ENCODE measurements at places on chromosomes 1 and 21.
A peak's percentile ranks its signal among the peaks of the same experiment; 100 is the strongest.

DNA sequence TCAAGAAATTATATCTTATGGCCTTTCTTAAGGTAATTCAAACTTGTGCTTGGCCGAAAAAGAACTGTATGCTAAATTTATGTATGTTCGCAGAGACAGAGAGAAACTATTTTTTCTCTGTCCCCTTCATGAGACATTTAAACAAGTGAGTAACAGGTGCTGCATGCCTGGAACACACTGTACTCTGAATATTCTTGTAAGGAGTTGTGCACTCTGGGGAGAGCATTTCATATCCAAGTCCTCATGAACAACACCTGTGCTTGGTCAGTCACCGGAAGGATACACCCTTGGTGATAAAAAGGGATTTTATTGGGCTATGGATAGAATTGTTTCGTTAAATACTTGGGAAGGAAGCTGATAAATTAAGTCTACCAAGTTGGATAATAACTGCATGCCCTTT, 220.8 kb upstream of the NRIP1 start:
- DNase-seq = no peak

GRCh38 chr1:225670806-225671733, 18.1 kb upstream of the ENAH start:
- DNase-seq = no peak

DNA sequence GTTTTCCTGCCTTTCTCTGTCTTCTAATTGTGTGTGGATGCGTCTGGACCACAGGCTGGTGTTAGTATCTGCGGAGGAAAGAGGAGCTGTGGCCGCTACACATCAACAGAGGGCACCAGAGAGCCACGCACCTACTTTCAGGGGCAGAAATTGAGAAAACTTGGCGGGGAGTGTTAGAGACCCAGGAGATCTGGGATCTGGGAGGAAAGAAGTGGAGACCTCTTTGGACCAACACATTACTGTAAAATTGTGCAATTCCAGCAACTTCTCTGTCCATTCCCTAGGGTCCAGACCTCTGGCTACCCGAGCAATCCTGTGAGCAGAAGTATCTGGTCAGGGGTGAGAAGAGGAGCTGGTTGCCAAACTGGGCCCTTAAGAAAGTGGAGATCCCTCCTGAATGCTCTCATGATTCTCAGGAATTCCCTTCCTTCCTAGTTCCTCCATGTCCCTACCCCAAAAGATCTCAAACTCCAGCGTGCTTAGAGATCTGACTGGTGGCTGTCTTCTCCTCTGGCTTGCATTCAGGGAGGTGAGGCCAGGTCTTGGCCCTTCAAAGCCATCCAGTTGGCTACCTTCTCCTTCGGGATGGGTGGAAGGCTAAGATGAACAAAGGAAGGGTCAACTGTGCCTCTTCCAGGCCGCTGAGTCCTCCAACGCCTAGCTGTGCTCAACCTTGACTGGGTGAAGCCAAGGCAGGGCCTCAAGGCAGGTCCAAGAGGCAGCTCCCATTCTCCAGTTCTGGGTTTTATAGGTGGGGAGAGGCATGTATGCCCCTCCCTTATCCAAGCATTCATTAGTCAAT, 1.2 kb upstream of the KIRREL1 start:
- DNase-seq = peak; percentile 89

DNA sequence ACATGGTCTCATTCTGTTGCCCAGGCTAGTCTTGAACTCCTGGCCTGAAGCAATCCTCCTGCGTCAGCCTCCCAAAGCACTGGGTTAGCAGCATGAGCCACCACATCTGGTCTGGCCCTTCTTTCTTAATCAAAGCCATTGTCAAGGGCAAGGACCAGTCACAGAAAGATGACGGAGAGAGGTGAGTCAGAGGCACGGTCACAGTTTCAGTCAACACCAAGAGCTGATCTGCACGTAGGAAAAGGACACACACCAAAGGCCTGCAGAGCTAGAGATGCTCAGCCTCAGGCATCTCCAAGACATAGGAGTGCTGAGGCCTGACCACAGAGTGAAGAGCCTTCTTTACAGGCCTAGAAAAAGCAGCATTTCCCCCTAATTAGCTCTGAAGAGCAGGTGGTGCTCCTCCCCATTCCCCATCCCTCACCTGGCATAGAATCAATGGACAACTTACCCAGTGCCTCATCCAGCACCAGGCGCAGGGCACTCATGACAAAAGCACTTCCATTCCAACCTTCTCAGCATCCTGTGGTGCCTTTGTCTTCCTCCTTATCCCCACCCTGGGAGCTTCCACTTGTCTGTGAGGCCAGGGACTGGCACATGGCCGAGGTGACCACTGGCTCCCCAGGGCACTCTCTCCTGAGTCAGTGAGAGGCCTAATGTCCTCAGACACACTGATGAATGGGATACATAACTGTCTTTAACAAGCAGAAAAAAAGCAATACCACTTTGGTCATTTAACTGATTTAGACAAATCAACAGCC, 139.8 kb downstream of the AJAP1 start:
- DNase-seq = peak; percentile 70

DNA sequence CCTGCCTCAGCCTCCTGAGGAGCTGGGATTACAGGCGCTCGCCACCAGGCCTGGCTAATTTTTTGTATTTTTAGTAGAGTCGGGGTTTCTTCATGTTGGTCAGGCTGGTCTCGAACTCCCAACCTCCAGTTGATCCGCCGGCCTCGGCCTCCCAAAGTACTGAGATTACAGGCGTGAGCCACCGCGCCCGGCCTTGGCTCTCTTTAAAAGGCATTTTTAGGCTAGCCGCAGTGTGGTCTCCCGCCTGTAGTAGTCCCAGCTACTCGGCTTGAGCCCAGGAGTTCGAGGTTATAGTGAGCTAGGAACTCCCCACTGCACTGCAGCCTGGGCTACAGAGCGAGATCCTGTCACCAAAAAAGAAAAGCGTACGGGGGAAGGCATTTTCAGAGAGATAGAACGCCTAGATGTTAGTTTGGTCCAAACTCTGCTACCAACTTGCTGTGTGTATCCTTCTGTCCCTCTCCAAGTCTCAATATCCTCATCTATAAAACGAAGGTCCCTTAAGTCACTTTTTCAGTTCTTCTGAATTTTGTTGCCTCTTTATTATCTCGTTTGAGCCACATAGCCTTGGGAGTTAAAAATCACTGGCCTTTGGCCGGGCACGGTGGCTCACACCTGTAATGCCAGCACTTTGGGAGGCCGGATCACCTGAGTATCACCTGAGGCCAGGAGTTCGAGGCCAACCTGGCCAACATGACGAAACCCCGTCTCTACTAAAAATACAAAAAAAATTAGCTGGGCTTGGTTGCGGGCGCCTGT, 734 bp downstream of the MED18 start:
- no peak for DNase-seq

- no peak for DNase-seq
Measured at GRCh38 chr1:94737124-94737998, 82.8 kb upstream of the SLC44A3 start.

GRCh38 chr1:115281143-115281542, 56.9 kb downstream of the NGF start:
- no peak for DNase-seq

DNA sequence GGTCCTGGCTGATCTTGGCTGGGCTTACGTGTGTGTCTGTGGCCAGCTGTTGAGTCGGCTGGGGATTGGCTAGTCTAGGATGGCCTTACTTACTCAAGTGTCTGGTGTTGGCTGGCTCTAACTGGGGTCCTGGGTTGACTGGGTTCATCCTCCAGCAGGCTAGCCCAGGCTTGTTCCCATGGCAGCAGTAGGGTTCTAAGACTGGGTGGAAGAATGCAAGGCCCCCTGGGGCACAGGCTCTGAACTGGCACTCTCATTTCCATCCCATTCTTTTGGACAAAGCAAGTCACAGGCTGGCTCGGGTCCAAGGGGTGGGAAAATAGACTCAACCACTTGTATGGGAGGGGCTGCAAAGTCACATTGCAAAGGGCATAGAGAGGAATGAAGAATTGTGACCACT, 7.9 kb upstream of the OPRD1 start:
- no peak for DNase-seq

DNA sequence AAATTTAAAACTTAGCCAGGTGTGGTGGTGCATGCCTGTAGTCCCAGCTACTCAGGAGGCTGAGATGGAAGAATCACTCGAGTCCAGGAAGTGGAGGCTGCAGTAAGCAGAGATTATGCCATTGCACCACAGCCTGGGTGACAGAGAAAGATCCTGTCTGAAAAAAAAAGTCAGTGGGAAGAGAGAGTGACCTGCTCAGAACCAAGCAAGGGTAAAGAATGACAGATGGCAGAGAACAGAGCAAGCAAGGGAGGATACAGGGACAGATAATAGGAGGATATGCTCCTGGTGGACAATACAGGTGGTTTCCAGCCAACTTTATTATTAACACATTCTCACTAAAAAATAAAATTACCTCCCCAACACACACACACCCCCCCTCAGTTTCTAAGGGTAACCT, 4.6 kb upstream of the TMEM51 start:
- DNase-seq = no peak

DNA sequence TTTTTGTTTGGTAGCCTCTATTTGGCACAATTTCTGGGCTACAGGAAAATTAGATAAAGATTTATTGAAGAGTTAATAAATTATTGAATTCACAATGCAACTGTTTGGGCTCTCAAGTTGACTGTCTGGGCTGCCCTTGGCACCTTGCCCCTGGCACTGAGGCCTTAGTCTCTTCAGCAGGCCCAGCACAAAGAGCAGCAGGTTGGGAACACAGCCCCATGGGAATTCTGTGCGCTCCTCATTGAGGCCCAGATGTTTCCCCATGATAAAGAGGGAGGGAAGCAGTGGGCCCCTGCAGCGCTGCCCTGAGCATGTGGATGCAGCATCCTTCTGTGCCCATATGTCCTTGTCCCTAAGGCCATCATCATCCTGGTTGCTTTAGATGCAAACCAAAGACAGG, 2.9 kb downstream of the CRNN start:
- DNase-seq = no peak

- DNase-seq = no peak
Measured at GRCh38 chr1:42186152-42186551, 21.6 kb upstream of the GUCA2A start.

DNA sequence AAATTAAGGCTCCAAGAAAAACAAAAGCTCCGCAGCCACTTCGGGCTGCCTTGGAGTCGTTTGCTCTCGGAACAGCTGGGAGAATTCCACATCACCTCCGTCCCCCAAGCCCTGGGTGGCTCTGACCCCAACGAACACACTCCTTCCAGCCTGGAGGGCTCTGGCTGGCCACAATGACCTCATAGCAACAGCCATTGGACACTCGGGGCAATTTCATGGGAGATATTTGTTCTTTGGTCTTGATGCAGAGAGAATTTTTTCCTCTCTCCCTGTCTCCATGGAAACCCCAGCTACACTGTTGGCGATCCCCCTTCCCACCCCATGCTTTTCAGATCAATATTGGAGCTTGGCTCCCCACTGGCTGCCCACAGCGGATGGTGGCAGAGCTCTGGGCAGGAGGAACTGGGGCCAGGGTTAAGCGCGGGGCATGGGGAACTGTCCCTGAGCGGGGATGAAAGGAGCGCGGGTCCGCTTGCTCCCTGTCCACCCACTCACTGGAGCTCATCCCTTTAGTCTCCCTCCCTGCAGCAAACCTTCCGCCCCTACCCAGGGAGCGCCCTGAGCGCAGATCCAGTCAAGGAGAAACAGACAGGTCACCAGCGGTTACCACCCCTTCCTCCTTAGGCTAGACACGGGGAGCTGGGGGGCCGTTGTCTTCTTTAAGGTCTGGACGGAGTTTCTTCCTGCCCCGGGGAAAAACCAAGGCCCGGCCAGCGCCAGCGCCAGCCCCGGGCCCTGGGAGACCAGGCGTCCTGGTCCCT, 1.2 kb downstream of the WNT4 start:
- no peak for DNase-seq

DNA sequence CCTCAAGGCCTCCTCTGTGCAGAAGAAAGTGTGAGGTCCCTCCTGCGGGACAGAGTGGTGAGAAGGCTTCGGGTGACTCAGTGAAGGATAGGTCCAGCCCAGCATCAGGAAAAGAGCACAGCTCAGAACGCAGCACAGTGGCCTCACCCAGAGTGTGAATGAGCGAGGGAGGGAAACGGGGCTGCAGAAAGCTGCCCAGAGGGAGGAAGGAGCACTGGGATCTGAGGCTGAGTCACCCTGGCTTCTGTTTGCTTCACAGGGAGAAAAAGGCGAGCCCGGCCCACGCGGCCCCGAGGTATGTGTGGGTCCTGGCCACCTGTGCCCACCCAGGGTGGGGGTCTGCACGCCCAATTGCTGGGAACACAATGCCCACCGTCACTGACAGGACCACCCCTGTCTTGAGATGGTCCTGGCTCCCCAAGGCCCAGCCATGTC, 24.3 kb downstream of the COL6A2 start:
- peak; percentile 82 for DNase-seq

GRCh38 chr1:33133478-33134105, 48.3 kb downstream of the TRIM62 start:
- DNase-seq = no peak

DNA sequence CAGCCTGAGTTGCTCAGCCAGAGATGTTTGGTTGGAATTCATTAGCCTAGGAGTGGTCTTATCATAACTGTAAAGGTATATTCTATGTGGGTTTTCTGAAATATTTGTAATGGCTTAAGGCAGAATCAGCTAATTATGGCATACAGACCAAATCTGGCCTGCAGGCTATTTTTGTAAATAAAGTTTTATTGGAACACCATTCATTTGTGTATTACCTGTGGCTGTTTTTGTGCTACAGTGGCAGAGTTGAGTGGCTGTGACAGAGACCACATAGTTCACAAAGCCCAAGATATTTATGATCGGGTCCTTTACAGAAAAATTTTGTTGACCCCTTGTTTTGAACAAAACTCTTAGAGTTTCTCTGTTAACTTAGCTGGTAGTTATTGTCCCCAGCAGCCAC, 7.4 kb upstream of the DDOST start:
- DNase-seq = no peak
